Spleen (tissue), 13 donors: ENCODE measurements at places on chromosomes 16 and 17. TPM values are rescaled to one million over a fixed set of nuclear protein-coding genes. Genes with fewer than 3 reads are reported as not detected.

LRRC37A gene
- 0.99 TPM for polyA plus RNA-seq

TMEM219 gene
- polyA plus RNA-seq: 191 TPM

NDRG4 gene
- 31.3 TPM for polyA plus RNA-seq

PIPOX gene
- 0.64 TPM for polyA plus RNA-seq

TSEN54 gene
- polyA plus RNA-seq: 40.8 TPM

KRTAP16-1 gene
- polyA plus RNA-seq: not detected
